ENCODE measurements at places on chromosomes 13 and 19. TPM values are rescaled to one million over a fixed set of nuclear protein-coding genes. Genes with fewer than 3 reads are reported as not detected.

DNA sequence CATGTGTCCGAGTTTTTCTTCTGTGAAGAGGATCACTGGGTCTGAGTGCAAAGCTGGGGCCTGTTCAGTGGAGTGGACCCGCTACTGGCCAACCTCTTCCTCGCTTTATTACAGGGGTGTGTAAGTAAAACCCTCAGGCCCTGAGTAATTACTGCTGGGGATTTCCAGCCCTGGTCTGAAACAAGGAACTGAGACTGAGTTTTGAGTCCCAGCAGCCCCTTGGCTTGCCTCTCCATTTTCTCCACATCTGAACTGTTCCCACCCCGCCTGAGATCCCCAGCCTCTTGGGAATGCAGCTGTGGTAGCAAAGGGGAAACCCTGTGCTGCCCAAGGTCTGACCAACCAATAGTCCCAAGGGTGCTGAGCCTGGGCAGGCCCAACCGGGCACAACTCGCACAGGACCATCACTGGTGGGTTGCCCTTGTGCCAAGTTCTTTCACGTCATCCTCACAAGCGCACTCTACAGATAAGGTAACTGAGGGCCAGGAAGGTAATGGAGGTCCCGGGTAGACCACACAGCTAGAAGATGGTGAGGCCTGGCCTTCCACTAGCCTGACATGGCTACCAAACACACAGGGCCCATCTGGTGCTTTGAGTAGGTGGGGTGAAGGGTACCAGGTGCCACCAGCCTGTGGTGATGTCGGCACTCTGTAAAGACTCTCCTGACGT, 13.7 kb upstream of the SLC35E1 start:
- no peak for DNase-seq

DNA sequence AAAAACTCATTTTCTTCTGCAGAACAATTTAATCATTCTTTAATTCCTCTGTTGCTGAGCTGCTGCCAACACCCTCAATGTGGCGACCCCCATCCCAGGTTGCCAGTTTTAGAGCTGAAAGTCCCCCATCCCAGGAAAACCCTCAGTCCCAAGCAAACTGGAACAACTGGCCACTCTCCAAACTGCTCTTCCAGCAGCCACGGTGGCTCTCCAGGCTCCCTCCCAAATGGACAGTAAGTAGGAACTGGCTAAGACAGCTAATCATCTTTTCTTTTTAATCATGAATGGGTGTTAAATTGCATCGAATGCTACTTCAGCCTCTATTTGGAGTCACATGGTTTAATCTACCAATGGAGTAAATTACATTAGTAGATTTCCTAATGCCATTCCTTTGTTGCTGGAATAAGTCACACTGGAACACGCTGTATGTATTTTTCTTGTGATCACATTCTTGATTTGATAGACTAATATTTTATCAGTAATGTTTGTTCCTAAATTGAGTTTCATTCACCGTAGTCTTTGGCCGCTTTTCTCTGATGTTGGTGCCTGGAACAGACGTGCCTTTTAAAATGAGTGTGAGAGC, 33.7 kb upstream of the VSTM2B start:
- no peak for DNase-seq

DNA sequence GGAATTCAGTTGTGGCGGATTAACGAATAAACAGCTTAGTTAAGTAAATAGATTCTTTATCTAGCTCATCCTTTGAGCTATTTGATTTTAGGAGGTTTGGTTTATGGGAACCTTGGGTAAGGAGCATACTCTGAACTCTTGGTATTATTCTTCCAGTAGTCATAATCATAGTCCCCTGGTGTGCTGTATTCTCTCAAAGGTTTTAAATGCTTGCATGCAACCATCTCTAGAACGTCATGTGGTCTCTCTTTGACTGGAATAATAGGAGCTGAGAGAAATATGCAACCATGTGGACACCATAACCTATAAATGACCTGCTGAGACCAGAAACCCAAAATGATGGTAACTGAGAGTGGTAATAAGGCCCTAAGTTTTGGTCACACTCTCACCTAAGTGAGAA, 951.6 kb upstream of the MIR17HG start:
- DNase-seq = no peak

- no peak for DNase-seq
Observed at GRCh38 chr13:38017320-38017719, 147.7 kb upstream of the TRPC4 start.

- no peak for DNase-seq
Observed at GRCh38 chr19:6876748-6877147, 10.6 kb upstream of the ADGRE1 start.

The A1BG gene
- 18.2 TPM for total RNA-seq

The CXCL17 gene
- total RNA-seq = not detected

The CYP2S1 gene
- total RNA-seq = 0.24 TPM

Data from A673 (cell line).